Left ventricle myocardium superior (tissue), 1 donor: ENCODE measurements at places on chromosomes 2 and 18. TPM values are rescaled to one million over a fixed set of nuclear protein-coding genes. Genes with fewer than 3 reads are reported as not detected.

The ALPG gene
- not detected for total RNA-seq

The ORC2 gene
- total RNA-seq: 26.1 TPM

DNA sequence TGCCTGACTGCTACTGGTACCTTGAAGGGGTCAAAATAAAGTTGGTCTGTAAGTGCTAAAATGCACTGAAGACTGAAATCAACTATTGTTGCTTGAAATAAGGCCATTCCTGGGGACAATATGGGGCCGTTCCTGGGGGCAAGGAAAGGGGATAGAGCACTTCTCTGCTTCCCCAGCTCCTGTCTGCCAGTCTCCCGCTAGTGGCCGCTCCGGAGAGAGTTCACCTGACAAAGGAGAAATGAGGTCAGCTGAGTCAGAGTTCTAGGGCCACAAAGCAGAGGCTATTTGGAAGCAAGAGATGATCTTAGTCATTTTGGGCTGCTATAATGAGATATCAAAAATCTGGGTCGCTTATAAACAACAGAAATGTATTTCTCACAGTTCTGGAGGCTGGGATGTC is 345.9 kb downstream of the TSN start:
- no peak for DNase-seq

GRCh38 chr2:61210332-61210981 is 48.5 kb downstream of the C2orf74 start:
- no peak for DNase-seq
